HT1080 (cell line): ENCODE measurements at places on chromosomes 11 and 22. TPM values are rescaled to one million over a fixed set of nuclear protein-coding genes. Genes with fewer than 3 reads are reported as not detected.

NCF4 gene
- total RNA-seq = not detected in 2 replicates

VPS26B gene
- total RNA-seq = 34.0 and 39.1 TPM in 2 replicates

DCHS1 gene
- 0.57 and 0.66 TPM in 2 replicates for total RNA-seq

C11orf42 gene
- not detected in 2 replicates for total RNA-seq

INS gene
- not detected in 2 replicates for total RNA-seq

FERMT3 gene
- total RNA-seq = 1.5 and 2.0 TPM in 2 replicates
